HEK293T (cell line): ENCODE measurements at places on chromosomes 4 and X.

GRCh38 chr4:174948826-174949225 lies 30.7 kb downstream of the ADAM29 start:
- no peak for DNase-seq

- no peak for DNase-seq
Measured at GRCh38 chrX:130840345-130840744, 62.7 kb downstream of the ENOX2 start.

DNA sequence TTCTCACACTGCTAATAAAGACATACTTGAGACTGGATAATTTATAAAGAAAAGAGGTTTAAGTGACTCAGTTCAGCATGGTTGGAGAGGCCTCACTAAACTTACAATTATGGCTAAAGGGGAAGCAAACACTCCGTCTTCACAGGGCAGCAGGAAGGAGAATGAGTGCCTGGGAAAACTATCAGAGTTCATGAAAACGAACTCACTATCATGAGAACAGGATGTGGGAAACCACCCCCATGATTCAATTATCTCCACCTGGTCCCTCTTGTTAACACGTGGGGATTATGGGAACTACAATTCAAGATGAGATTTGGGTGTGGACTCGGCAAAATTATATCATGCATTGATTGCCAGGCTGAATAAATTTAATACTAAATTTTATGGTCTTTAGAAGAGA lies 592.7 kb downstream of the GRXCR1 start:
- DNase-seq, result no peak

GRCh38 chr4:113106108-113106507 lies 56.7 kb downstream of the ANK2 start:
- peak; percentile 17 for DNase-seq

DNA sequence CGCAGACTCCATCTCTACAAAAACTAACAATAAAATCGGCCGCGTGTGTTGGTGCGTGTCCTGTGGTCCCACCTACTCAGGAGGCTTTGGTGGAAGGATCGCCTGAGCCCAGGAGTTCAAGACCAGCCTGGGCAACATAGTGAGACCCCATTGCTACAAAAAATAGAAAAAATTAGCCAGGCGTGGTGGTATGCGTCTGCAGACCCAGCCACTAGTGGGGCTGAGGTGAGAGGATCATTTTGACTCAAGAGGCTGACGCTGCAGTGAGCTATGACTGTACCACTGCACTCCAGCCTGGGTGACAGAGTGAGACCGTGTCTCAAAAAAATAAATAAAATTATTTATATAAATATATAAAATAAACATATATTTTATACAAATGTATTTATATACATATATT lies 22.3 kb downstream of the ASMTL start:
- DNase-seq, result no peak

GRCh38 chr4:118099106-118099505 lies 64.8 kb downstream of the NDST3 start:
- DNase-seq, result no peak

- no peak for DNase-seq
Measured at GRCh38 chr4:126956184-126956897, 676.4 kb upstream of the INTU start.

GRCh38 chr4:138251938-138252337 lies 9.8 kb upstream of the SLC7A11 start:
- no peak for DNase-seq

- DNase-seq, result no peak
Measured at GRCh38 chr4:144699565-144699964, 53.6 kb downstream of the HHIP start.
